CD4-positive, alpha-beta T cell treated with Interleukin-4 for 1 hour (primary cell): ENCODE measurements at places on chromosomes 7 and 10.

- DNase-seq: no peak
Observed at GRCh38 chr10:130729876-130730275, 581.6 kb downstream of the TCERG1L start.

- no peak for DNase-seq
Observed at GRCh38 chr7:79951415-79951814, 183.2 kb upstream of the GNAI1 start.

- DNase-seq: no peak
Observed at GRCh38 chr7:49803812-49804211, 30.4 kb downstream of the VWC2 start.

GRCh38 chr7:2645274-2645868 lies 13.6 kb downstream of the TTYH3 start:
- peak; percentile 46 for DNase-seq

DNA sequence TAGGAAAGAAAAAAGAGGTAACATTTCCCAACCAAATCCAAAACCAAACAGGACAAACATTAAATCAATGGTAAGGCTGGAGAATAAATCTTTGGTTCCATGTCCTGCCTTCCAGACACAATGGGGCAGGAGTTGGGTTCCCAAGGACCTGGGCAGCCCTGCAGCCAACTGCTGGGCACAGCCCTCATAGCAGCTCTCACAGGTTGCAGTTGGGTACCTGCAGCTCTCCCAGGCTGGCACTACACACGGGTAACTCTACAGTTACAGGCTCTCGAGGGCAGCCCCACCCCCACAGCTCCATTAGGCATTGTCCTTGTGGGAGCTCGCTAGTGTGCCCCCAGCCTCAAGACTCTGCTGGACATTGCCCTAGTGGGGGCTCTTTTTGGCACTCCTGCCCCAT lies 7.5 kb downstream of the GRB10 start:
- no peak for DNase-seq

- no peak for DNase-seq
Observed at GRCh38 chr7:142916508-142916907, 17.0 kb downstream of the TRPV5 start.

GRCh38 chr10:75042292-75042974 lies 69.0 kb upstream of the SAMD8 start:
- no peak for DNase-seq

- no peak for DNase-seq
Observed at GRCh38 chr7:158725506-158725800, 20.8 kb upstream of the NCAPG2 start.

DNA sequence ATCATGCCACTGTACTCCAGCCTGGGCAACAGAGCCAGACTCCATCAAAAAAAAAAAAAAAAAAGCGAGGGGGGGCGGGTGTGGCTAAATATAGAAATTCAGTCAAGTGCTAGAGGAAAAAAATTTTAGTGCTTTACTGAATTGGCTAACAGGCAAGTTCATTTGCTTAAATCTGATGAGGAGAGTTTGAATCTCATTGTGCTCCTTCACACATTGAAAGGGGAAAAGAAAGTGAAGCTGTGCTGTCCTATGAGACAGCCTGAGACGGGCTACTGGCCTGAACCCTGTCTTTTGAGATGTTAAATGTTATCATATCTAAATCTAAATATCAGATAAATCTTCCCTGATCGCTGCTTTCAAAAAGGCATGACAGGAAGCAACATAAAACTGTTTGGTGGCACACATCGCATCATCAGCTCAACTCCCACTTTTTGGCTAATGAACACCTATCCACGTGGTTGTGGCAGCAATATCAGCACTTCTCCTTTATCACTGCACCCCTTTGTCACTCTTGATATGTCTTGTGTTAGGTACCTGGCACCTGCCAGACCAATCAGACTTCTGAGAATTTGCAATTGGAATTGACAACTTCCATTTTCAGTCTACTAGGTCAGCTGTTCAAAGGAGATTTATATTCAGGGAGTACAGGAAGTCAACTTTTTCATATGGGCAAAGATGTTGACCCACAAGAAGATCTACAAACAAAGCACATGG lies 14.0 kb upstream of the IFIT1B start:
- DNase-seq: no peak
